ENCODE measurements at places on chromosomes 2 and 18.

DNA sequence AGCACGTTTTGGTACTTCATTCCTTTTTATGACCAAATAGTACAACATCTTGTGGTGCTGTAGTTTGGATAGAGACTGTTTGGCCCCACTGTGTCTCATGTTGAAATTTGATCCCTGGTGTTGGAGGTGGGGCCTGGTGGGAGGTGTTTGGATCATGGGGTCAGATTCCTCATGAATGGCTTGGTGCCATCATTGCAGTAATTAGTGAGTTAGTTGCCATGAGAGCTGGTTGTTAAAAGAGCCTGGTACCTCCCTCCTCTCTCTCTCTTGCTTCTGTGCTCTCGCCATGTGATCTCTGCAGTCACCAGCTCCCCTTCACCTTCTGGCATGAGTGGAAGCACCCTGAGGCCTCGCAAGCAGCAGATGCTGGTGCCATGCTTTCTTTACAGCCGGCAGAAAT, 50.9 kb downstream of the NCAPH start:
- H3K36me3 ChIP-seq = no peaks in the 10 kb centered on the region
- DNase-seq = no peak
- H3K4me3 ChIP-seq = no peak overlapping the region
- no peaks in the 10 kb centered on the region for H3K27me3 ChIP-seq
- no peak overlapping the region for H3K27ac ChIP-seq
- H3K4me1 ChIP-seq = peaks cover 8% of the 10 kb centered on the region

DNA sequence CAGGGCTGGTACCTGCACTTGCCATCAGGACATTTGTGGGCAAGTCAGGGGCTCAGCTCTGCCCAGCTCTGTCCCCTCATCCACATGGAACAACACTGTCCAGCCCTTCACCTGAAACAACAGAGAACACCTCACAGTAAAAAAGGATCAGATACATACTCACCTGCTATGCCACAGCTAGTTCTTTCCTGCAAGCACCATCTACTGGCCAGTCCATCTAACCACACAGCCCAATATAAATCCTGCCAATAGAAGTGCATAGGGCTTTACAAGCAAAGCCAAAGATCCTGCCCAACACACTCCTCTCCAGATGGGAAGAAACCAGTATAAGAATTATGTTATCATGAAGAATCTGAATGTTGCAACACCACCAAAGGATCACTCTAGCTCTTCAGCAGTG, 52.2 kb upstream of the GALNT13 start:
- H3K27me3 ChIP-seq = no peaks in the 10 kb centered on the region
- no peak overlapping the region for H3K27ac ChIP-seq
- H3K36me3 ChIP-seq = no peaks in the 10 kb centered on the region
- no peak for DNase-seq
- H3K4me1 ChIP-seq = no peaks in the 10 kb centered on the region
- H3K4me3 ChIP-seq = no peak overlapping the region

DNA sequence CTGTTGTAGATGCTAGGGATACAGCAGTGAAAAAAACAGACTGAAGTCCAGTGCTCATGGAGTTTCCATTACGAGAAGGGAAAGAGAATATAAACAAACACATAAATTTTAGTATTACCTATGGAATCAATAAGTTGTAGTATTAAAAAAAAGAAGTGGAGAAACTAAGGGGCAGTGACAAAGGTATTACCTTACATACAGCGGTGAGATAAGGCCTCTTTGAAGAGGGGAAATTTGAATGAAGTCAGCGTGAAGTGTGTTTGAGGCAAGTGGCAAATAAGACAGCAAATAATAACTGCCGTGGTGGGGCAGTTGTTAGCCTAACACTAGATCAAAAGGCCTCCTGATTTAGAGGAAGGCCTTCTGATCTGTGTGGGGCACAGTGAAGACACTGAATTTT, 57.9 kb downstream of the TLK1 start:
- no peak for DNase-seq
- H3K4me3 ChIP-seq = no peak overlapping the region
- no peak overlapping the region for H3K27ac ChIP-seq
- H3K4me1 ChIP-seq = peaks cover 48% of the 10 kb centered on the region
- H3K36me3 ChIP-seq = peaks cover 45% of the 10 kb centered on the region

GRCh38 chr2:233056961-233057605, 3.1 kb upstream of the INPP5D start:
- peaks cover 15% of the 10 kb centered on the region for H3K4me1 ChIP-seq
- H3K4me3 ChIP-seq = no peak overlapping the region
- H3K27me3 ChIP-seq = peaks cover 2% of the 10 kb centered on the region
- no peak for DNase-seq

DNA sequence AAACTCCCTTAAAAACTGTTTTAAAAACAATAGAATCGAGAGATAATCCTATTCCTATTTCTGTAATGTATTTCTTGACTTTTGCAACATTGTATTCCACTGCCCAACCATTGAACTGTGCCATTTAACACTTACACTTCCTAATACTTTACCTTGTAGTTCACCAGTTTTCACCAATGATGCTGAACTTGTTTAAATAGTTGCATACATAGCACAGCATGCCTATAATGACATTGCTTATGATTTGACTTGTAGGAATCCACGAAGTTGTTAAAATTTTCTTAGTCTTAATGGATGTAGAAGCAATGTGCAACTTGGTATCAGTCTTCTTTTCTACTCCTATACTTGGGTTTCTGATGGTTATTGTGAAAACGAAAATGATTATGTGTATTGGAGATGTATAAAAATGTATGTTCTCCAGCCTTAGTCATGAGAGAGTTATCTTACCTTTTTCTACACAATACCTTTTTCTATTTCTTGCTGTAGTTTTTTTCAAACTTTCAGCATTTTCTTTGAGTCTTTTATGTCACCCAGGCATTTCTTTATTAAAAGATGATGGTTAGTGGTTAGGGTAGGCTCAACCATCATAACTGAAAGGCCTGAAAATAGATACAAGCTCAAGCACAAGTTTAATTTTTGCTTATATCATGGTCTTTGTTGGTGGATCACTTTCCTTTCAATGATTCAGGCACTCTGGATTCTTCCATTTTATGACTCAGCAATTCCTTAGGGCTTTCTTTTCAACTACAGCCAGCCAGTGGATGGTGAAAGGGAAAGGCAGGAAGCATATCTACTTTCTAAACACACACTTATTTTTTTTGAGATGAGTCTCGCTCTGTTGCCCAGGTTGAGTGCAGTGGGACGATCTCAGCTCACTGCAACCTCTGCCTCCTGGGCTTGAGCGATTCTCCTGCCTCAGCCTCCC, 9.4 kb downstream of the GPD2 start:
- no peak overlapping the region for H3K27ac ChIP-seq
- no peaks in the 10 kb centered on the region for H3K27me3 ChIP-seq
- H3K4me1 ChIP-seq = peaks cover 5% of the 10 kb centered on the region
- H3K4me3 ChIP-seq = no peak overlapping the region
